EL (cell line): ENCODE measurements at places on chromosomes 7 and 10.

DNA sequence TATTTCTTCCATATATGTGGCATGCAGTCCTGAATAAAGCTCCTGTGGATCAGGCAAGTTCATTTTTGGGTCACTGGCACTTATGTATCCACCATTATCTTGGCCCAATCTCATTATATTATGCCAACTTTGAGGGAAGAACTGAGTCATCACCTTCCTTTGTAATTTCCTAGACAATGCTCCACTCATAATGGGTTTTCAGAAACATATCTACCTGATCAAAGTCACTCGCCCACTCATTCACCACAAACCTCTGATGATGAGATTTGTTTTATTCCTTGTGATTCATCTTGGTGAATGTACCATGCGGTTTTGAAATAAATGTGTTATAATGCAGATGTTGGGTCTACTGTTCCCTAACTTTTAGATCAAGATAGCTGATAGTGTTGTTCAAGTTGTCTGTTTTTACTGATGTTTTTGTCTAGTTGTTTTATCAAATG is 525.8 kb downstream of the KIF20B start:
- DNase-seq, result peak; percentile 81

GRCh38 chr7:150324373-150324961 is 1.1 kb upstream of the ACTR3C start:
- DNase-seq, result no peak

- DNase-seq, result no peak
Observed at GRCh38 chr10:10722422-10722821, 295.2 kb upstream of the CELF2 start.

DNA sequence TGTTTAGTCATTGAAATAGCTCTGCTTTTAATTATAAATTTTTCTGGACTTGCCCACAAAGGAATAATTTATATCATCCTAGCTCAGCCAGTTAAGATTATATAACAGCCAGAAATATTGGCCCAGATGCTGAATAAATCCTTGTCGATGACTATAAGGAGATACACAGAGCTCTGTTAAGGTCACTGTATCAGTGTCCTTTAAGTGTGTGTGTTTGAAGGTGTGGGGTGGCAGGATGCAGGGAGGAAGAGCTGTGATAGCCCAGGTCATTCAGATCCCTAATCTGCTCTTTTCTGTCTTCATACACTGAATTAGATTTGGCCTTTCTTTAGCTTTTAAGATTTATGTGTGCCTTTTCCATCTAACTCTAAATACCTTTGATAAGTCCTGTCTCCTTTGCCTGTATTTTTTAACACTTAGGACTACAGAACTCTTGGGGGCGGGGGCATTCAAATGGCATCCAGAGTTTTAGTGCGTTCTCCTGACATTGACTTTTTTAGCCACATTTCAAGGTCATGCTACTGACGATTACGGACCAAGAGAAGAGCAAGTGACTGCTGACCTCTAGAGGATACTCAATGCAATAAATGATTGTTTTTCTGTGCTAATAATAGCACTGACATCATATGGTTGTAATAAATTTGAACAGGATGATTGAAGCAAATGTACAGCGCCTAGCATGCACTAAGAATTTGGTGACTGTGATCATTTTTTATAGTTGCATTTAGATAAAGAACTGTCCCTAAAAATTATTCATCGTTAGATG is 172.3 kb downstream of the CACNB2 start:
- DNase-seq, result peak; percentile 37

- DNase-seq, result no peak
Observed at GRCh38 chr7:151869455-151869854, 7.5 kb downstream of the PRKAG2 start.

DNA sequence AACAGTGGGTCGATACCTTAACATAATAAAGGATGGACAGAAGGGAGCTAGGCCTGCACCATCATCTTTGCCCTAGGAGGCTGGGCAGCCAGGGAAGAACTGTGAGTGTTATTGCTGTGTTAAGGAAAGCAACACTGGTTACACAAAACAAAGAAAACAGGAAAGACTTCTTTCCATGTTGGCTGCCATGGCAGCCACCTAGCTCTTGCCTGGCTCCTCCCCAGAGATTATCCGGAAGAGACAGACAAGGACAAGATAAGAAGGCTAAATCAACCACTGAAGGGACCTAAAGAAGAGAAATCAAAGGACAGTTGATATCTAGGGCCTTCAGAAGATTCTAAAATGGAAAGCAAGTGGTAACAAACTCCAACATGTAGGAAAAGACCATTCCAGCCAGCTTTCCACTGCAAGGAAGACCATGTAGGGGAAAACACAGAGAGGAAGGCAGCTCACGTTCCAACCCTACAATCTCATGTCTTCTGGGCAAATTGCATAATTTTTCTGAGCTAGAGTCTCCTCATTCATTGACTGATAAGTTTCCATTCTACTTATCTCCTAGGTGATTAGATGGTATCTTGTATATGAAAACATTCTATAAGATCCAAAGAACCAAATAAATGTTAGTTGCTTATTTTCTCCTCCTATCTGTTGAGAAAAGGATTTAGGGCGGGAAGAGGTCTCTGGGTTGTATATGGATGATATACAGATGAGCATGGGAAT is 51.2 kb downstream of the SP8 start:
- no peak for DNase-seq

- DNase-seq, result no peak
Observed at GRCh38 chr10:118003126-118003525, 43.6 kb downstream of the RAB11FIP2 start.

DNA sequence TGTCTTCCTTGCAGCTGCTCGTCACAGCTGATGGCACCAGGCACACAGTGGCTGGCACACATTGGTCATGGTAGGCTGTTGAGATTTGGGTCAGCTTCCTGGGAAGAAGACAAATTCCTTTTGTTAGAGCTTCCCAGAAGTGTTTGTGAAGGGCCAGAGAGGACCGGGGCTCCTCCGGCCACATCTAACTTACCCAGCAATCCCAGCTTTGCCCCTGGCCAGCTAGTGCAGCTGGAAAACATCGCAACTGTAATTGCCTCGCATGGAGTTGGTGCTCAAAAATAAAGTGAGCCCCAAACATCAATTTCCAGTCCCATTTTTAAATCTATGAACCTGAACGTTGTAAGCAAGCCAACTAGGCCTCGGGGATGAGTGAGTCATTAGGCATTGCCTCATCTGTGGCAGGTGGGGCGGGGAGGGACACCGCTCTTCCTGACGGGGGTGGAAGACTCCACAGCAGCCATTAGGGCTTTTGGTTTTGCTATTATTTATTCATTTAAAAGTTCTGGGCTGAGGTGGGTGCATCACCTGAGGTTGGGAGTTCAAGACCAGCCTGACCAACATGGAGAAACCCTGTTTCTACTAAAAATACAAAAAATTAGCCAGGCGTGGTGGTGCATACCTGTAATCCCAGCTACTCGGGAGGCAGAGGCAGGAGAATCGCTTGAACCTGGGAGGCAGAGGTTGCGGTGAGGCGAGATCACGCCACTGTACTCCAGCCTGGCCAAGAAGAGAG is 12.4 kb downstream of the CPA5 start:
- DNase-seq, result peak; percentile 83

GRCh38 chr7:141433698-141434097 is 117.5 kb upstream of the AGK start:
- DNase-seq, result no peak

GRCh38 chr7:106484562-106484961 is 176.4 kb downstream of the CCDC71L start:
- DNase-seq, result no peak

DNA sequence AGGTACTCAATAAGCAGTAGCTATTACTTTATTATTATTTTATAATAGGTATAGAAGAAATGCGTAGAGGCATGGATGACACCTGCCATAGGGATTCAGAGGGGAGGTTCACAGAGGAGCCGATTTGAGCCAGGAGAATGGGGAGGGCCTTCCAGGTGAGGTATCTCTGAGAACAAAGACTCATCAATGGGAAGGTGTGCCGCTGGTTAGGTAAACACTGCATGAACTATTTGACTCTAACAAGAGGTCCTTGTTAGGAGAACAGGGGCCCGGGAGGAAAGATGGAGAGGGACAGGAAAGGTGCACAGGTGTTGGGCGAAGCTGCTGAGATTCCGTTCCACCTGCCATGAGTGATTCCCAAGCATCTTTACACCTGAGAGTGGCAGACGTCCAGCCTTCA is 41.8 kb upstream of the TMEM273 start:
- DNase-seq, result no peak

GRCh38 chr10:53013201-53013810 is 240.7 kb upstream of the MBL2 start:
- DNase-seq, result no peak

GRCh38 chr10:112650588-112651030 is 203.6 kb downstream of the VTI1A start:
- peak; percentile 46 for DNase-seq

DNA sequence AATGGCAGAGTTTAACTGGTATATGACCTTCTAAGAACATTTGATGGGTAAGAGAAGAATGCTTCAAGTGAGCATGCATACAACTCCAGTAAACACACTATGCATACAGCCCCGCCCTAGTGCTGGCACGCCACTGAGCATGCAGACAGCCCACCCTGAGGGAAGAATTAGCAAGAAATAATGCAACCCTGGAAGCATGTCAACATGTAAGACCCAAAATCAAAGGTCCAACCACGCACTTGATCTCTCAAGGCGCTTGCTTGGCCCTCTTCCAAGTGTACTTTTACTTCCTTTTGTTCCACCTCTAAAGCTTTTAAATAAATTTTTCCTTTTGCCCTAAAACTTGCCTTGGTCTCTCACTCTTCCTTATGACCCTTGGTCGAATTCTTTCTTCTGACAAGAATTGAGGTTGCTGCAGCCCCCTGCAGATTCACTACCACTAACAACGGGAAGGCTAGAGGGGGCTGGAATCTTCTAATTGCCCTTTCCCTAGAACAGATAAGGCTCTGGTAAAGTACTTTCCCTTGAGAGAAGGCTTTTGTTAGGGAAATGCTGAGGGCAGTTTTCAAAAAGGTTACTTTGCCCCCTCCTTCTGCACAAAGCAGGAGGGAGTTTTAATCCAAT is 3.4 kb downstream of the FAM24B start:
- no peak for DNase-seq

- no peak for DNase-seq
Observed at GRCh38 chr10:72483471-72483870, 128.8 kb upstream of the DNAJB12 start.

DNA sequence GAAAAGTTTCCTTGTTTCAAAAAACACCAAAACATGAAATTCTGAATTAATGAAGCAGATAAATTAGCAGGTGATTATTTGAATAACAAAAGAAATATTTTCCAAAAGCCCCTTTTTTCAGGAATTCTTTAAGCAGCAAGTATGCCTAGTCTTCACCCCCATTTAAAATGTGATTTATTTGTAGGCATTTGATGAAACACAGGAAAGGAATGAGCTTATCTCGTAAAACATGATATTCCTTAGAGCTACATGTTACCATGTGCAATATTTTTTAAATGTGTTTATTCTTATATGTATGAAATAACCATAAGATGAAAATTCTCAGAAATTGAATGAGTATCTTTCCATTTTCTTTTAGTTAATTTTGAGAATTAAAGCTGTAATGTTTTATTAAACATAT is 106.1 kb downstream of the CHN2 start:
- DNase-seq, result no peak

DNA sequence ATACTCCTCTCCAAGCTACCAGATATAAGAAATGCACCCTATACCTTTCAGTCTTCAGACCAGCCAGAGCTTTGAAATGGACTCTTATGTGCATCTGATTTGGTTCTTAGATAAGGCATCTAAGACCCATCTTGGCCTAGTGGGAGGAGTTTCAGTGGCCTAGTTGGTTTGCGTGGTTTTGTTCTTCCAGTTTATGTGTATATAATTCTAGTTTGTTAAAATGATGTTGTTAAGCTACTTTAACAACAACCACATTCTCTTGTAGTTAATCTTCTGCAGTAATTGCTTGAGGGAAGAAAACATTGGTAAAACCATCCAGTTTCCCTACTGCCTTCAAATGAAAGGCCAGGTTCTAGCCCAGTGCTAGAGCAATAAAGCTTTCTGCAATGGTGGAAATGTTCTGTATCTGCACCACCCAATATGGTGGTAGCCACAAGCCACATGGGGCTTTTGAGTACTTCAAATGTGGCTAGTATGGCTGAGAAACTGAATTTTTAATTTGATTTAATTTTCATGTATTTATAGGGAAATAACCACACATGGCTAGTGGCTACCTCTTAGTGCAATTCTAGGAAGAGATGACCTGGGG is 66.3 kb downstream of the KLHDC10 start:
- no peak for DNase-seq

- no peak for DNase-seq
Observed at GRCh38 chr10:110562348-110562747, 5.1 kb upstream of the SMC3 start.

DNA sequence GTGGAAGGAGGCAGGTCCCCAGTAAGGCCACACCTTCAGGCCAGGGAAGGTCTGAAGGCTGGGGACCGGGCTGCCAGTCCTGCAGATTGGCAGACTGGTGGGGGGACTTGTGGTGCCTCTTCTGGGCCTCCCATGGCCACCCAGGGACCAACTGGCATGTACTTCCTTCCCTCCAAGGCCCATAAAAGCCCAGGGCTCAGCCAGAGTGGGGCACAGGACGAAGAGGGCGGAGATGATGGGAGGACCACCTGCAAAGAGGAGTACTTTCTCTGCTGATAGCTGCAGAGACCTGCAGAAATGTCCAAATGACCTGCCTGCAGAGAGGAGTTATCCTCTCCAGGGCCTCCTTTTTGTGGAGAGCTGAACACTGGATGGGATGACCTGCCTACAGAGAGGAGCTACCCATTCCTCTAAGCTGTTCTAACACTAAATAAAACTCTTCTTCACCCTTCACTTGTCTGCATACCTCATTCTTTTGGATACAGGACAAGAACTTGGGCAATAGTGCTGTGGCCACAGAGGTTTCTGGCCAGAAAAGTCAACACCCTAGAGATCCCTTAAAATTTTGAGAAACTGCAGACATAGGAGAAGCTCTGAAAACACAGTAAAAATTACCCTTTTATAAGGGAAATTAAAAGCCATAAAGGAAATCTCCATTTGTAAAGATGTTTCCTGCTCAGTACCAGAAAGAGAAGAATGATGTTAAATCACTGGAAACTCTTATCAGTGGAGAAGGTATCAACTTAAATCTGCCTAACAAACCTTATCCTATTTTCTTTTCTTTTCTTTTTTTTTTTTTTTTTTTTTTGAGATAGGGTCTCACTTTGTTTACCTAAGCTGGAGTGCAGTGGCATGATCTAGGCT is 20.7 kb upstream of the PRF1 start:
- DNase-seq, result no peak

DNA sequence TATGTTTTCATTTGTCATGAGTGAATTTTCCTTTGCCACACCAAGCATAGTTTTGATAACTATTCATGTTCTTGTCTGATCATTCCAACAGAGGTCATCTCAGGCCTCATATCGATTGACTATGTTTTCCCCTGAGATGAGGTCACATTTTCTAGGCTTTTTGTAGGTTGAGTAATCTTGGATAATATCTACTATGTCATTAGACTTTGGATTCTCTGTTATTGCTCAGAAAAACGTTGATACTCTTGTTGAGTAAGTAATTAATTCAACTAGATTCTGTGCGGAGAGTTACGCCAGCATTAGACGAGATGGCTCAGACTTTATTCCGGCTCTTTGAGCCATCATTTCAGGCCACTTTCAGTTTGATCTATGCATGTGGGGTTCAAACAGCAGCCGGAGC is 57.7 kb downstream of the KLF6 start:
- DNase-seq, result no peak

GRCh38 chr10:9294132-9294663 is 1239.7 kb downstream of the GATA3 start:
- DNase-seq, result no peak
